ENCODE measurements at places on chromosomes 13 and 19.

DNA sequence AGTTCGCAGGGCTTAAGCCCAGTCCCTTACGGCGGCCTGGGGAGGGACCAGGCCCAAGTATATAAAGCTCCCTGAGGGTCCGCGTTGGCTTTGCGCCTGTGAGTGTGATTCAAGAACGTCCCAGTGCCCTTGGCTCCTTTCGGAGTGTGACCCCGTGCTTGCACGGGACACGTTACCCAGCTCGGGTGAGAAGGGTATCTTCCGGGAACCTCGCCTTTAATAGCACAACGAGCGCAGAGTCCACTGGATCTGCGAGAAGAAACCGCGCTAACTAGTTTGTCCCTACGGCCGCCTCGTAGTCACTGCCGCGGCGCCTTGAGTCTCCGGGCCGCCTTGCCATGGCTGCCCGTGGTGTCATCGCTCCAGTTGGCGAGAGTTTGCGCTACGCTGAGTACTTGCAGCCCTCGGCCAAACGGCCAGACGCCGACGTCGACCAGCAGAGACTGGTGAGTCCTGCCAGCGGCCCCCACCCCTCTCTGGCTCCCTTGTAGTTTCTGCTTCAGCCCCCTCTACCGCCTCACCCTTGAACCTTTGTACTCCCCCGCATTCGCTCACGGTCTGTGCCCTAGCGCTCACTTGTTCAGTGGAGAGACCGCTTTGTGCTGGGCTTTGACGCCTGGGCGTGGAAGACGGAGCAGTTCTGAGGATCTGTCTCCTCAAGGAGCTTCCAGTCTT lies at the start of gene DNAJC15:
TSS of gene DNAJC15 (plus strand) at position 298 of the 675 bp plus-strand sequence. CDS start at position 339, 41 bp downstream.
- peak; percentile 54 for DNase-seq

DNA sequence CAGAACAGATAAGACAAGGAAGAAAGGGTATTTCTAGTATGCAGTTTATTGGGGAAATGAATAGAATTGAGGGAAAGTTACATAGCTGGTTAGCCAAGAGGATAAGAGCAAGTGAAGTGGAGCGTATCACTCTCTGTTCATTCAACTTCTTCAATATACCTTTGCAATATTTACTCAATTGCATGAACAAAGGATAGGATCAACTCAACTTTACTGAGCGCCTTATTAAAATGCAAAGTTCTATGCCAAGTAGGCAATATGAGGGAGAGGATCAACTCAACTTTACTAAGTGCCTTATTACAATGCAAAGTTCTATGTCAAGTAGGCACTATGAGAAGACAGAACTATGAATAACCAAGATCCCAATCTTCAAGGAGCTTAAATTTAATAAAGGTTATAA lies 43.9 kb downstream of the ZC3H13 start:
- DNase-seq = no peak

DNA sequence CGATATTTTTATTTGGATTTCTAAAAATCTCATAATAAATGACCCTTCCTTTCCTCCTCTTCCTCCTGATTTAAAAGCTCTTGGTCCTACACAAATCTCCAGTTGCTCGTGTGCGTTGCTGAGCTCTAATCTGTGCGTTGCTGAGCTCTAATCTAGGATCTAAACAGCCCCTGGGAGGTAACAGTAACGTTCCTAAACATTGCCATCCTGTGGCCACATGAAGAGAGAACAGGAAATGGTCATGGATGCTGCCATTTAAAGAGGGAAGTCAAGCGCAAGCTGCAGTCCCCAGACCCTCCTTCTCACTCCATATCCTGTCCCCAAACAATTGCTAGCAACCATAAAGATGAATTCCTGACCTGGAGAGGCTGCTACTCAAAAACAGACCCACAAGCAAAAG lies 170.8 kb downstream of the NUFIP1 start:
- no peak for DNase-seq

GRCh38 chr19:58088521-58089052 lies 9.4 kb downstream of the ZSCAN18 start:
- no peak for DNase-seq

DNA sequence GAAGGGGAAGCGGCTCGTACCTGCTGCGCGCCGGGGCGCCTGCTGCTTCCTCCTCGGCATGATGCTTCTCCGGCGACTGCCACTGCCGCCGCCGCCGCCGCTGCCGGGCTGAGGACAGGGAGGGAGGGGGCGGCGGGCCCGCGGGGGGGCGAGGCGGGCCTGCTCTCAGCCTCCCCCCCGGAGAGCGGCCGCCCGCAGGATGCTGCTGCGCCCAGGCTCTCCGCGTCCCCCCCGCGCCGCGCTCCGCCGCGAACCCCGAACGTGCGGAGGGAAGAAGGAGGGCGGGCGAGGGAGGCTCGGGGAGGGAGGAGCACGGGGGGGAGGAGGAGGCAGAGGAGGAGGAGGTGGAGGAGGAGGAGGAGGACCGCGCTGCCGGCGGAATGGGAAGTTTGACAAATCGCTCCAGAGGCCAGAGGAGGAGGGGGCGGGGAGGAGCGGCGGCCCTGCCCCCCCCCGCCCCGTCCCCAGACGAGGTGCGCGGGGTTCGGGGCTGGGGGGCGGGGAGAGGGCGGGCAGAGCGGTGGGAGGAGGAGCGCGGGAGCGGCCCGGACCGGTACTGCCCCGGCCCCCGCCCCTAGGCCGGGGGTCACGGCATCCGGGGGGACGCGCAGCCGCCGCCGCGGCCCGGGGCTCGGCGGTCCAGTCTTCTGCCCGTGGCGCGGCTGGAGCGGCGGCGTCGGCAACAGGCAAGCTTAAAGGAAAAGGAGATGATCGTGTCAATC lies at the start of gene TSHZ3:
TSS of gene TSHZ3 (minus strand) at position 277 of the 722 bp plus-strand sequence. CDS start at position 60, 217 bp downstream.
- DNase-seq = peak; percentile 66

DNA sequence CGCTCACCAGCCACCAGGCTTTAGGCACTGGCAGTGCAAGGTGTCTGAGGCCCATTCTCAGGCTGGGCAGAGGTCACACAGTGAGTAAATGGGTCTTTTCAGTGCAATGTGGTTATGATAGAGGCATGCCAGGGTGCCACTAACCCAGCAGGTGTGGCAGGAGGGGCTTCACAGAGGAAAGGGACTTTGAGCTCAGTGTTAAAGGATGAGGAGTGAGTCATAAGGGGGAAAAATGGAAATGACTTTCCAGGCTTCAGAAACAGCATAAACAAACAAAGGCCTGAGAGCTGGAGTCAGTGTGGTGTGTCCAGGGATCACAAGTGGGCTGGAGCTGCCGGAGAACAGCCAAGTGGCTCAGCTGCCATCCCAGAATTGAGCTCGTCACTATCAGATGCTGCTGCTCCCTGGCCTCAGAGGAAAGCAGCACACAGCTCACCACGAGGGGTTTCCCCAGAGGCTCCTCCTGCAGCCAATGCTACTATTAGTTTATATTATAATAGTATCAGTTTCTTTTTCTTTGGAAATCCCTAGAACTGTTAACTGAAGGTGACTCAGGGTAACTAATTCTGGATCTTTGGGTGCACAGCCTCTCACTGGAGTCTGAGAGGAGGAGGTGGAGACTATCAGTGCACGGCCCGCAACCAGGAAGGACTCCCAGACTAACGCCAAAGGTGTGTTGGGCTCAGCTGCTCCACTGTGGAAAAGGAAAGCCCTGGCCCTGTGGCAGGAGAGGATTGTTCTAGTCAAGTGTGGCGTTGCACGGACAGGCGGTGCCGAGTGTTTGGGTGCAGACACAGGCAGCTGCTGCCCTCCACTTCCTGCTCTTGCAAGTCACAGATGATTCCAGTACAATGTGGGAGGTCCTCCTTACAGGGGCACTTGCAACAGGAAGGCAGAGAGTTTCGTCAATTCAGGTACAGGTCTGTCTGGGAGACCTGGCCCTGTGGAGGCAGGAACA lies 39.5 kb downstream of the DHRS12 start:
- DNase-seq = peak; percentile 82

GRCh38 chr19:30325676-30326392 lies 46.4 kb upstream of the ZNF536 start:
- no peak for DNase-seq

- DNase-seq = no peak
Measured at GRCh38 chr13:112991609-112992008, 22.6 kb downstream of the MCF2L start.

- peak; percentile 98 for DNase-seq
Measured at GRCh38 chr13:50124536-50125303, 109.5 kb downstream of the KCNRG start.

DNA sequence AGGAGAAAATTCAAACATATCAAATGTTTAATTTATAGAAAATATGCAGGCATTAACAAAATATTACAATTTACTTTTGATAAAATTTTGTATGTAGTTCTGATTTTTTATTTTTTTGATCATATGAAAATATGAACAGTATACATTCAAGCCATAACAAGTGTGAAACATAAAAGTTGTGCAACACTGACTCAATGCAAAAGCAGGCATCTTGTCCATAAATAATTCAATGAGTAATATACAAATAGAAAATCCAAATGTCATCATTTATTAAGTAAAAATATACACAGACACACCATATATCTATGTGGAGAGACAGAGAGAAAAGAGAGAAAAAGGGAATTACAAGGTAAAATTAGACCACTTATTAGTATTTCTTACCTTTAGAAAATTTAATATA lies 1183.9 kb downstream of the SLITRK1 start:
- no peak for DNase-seq

DNA sequence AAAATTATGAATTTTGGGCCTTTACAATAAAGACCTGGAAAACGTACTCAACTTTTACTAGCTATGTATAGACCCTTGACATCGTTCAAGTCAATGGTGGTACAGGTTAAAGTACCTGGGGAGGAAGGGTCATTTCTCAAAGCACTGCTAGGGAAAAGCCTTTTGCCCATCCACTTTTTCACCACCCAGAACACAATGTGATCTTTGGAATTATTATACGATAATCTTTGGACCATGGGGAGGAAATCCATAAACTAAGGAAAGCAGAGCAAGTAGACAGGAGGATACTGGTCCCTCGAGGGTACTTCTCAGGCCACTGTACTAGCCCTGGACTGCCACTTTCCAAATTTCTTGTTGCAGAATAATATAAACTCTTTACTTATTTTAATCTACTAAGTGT lies 39.5 kb downstream of the UBL3 start:
- no peak for DNase-seq

DNA sequence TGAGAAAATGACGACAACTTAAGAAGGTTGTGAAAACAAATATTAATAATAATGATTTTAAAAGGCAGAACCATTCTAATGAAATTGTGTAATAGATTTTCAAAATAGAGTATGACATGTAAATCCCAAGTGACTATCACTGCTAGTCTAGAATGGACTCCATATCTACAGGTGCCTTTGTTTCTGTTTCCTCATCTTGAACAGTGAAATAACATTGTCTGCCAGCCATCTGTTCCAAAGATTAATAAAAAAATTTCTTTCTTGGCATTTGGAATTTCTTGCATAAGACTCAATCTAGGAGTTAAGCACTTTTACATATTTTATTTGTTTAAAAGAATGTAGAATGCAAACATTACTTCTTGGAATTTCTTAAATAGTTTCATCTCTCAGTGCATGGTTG lies 520.1 kb upstream of the ARGLU1 start:
- DNase-seq = no peak

DNA sequence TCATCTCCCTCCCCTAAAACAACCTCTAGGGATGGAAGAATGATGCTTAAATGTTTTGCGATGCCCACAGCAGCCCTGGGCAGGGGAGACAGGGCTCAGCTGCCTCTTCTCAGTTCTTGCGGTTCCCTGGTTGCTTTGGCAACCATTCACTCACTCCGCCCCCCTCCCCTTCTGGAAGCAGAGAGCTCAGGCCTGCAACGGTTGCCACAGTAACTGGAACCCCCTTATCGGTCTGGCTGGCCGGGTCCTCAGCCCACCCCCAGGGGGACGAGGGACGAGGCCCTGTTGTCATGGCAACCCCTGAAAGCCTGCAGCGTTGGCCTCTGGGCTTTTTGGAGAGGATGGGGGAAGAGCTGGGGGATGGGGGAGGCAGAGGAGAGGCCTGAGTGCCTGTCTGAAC lies 19.5 kb downstream of the NOVA2 start:
- DNase-seq = no peak

- no peak for DNase-seq
Measured at GRCh38 chr19:48826606-48827020, 9.7 kb downstream of the HSD17B14 start.

DNA sequence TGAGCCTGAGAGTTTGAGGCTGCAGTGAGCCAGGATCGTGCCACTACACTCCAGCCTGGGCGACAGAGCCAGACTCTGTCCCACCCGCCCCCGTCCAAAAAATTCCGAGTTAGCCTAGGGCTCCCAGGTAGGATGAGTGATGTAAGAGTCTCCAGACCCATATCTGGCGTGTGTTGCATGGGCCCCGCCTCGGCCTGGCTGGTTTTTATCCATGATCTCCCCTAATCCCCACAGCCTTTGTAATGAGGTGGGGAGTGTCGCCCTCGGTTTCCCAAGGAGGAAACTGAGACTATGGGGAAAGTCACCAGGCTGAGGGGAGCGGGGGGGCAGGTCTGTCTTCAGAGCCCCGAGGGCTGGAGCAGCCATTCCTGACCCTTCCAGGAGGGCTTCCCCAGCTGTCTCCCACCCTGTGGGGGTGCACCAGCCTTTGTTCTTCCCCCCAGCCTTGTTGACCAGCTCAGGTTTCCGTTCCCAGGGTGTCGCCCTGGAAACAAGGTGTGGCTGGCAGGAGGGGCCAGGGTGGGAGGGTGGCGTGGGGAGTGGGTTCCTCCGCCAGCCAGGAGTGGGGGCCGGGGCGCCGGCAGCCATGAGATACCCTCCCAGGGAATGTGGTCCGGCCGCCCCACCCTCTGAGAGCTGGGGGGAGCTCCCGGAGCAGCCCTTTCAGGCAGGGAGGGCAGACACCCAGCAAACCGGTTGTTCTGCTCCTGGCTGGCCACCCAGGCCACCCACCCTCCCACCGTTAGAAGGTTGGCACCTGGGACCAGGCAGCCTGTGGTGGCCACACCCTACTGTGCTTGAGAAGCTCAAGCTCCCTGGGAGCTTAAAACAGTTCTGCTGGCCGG lies 11.5 kb downstream of the MYH14 start:
- no peak for DNase-seq

GRCh38 chr19:20080656-20081055 lies 2.9 kb downstream of the ZNF90 start:
- no peak for DNase-seq

- DNase-seq = no peak
Measured at GRCh38 chr13:90793261-90793820, 554.1 kb upstream of the MIR17HG start.

GRCh38 chr13:105920370-105920769 lies 615.1 kb downstream of the EFNB2 start:
- no peak for DNase-seq

DNA sequence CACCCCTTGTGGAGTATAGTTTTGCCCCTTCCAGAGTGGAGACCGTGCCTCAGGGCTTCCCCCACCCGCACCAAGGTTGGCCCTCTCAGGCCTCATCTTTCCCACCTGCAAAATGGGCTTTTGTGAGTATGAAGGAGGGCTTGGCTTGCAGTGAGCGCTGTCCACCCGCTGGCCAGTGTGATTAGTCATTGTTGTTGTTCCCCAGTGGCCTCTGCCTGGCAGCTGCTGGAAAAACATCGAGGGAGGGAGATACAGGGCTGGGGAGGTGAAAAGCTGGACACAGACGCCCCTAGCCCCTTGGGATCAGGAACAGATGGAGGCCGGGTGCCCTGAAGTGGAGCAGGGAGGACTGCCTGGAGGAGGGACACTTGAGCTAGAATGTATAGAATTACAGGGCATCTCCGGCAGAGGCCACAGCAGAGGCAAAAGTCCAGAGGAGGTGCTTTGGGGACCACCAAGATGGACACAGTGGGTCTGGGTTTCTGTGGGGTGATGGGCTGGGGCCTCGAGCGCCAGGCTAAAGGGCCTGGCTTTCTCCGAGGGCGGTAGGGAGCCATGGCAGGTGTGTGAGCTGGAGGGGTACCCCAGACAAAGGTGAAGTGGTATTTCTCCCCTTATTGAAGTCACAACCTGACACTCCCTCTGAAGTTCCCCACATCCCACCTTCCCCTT lies 3.9 kb upstream of the IL12RB1 start:
- peak; percentile 60 for DNase-seq

All from hepatic stellate cell (primary cell).